NCI-H1092 (cell line): ENCODE measurements at places on chromosomes 16 and 17.

DNA sequence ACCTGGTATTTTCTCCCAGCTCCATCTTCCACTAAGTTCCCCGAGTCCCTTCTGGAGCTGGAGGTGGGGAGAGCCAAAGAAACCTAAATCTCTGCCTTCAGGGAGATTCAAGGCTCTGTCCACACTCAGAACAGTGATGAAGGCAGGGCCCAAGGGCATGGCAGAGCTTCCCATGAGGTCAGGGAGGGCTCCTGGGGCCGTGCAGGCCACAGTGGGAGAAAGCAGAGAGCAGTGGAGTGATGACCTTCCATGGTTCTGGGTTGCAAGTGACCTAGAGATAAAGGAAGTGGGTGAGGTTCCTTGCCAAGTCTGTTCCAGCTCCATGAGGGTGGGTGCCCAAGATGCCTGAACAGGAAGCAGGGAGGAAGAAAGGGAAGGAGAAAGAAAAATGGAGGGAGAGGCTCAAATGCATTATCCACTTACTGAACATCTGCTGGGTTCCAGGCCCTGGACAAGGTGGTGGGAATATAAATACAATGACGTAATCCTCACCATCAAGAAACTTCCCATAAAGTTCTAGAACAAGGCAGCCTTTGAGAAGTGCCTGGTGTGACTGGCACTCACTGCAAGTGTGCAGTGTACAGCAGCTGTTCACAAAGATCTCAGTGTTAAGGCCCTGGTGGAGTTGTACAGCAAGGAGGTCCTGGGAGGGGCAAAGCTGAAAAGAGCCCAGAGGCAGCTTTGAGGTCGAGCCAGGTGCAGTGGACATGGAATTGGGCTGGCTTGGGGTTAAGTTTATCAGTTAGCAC is 13.3 kb downstream of the TBKBP1 start:
- no peak for DNase-seq

DNA sequence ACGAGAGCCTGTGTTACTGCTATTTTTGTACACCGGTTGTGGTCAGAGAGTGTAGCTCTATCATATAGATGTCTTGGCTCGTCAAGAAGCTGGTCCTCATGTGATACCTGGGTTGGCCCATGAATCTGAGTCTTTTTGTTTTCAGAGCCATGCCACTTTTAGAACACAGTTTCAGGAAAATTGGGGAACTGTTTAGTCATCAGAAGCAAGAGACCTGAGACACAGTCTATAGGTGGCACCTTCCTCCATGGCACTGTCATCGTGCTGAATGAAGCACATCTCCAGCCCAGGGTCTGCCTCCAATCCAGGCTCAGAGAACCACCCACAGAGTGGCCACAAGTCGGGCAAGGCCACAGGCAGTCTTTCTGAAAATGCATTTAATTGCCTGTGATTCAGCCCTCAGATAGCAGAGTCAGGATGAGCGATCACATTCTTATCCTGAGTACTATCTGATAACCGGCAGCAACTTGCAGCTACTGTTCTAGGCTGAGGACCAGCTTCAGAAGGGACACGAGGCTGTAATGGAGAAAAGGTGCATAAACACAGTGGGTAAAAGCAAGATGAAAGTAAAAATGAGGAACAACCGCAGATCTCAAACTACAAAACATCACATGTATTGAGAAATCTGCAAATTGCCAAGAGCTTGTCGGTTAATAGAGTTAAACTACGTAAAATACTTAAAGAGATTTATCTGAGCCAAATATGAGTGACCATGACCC is 14.2 kb upstream of the HAPSTR1 start:
- DNase-seq: no peak

DNA sequence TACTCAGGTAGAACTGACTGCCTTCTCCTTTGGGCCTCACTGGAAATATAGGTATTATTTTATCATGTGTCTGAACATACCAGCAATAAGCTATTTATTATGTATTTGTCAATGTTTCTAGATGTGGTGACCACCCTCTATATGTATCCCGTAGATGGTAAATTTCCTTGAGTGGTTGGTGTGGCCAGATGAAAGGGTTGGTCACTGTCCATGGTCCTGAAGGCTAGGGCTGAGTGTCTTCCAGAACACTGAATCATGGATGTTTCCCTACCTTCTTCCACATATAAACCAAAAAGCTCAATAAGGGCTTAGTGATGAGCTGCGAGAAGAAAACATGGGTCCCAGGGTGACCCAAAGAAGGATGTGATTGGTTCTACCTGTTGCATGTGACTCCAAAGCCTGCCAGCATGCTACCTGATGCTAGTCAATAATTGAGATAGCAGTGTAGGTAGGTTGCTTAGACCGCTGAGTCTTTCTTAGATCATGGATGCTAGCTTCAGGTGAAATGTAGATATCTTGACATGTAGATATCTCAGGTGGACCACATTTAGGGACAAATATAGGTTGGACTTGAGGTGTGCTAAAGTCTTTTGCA is 150.3 kb downstream of the ASIC2 start:
- no peak for DNase-seq

DNA sequence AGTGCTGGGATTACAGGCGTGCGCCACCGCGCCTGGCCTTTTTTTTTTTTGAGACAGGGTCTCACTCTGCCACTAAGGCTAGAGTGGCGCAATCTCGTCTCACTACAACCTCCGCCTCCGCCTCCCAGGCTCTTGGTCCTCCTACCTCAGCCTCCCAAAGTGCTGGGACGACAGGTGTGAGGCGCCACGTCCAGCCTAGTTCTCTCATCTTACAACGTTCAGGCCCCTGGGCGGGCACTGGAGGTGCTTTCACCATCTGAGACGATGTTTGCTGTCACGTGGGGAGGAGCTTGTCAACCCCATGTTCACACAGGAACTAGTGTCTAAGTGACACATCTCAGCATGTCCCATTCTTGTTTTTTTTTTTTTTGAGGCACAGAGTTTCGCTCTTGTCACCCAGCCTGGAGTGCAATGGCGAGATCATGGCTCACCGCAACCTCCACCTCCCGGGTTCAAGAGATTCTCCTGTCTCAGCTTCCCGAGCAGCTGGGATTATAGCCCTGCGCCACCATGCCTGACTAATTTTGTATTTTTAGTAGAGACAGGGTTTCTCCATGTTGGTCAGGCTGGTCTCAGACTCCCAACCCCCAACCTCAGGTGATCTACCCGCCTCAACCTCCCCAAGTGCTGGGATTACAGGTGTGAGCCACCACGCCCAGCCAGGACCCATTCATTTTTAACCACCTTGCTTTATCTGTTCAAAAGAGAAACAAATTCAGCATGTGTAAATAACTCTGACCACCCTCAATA is 5.2 kb upstream of the FANCA start:
- no peak for DNase-seq

GRCh38 chr17:57138956-57139576 is 54.0 kb downstream of the AKAP1 start:
- DNase-seq: no peak

- no peak for DNase-seq
Observed at GRCh38 chr17:43365356-43365755, 33.4 kb upstream of the ARL4D start.

GRCh38 chr17:74442670-74443515 is 11.0 kb downstream of the GPRC5C start:
- peak; percentile 82 for DNase-seq

DNA sequence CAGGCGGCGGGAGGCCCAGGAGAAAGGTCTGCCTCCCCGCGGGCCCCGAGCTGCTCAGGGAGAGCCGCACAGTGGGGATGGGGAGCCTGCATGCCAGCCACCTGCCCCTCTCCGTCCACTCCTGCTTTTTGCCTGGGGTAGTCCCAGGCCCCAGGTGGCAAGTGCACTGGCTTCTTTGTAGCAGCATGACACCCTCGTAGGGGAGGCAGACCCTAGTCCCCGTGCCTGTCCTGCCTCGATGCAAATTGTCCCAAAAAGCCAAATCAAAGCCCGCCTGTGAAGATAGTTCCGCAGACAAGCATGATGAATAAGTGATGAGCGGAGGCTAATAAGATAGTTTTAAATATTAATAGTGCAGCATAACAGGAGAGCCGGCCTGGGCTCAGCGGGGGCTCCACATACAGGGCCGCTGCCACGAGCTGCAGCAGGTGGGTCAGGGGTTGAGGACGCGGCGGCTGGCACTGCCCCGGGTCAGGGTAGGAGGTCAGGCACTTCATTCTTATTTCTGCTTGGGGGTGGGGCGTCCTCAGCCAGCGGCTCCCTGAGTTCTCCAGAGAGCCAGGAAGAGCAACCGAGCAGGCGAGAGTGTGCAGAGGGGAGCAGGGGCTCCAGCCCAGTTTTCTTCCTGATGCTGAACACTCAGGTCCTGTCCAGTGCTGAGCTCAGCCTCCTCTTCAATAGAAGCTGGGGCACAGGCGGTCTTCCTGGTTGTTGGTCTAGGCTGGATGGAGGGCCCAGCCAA is 26.8 kb downstream of the GINS2 start:
- DNase-seq: no peak

- DNase-seq: no peak
Observed at GRCh38 chr17:50594128-50594823, 33.8 kb downstream of the CACNA1G start.

DNA sequence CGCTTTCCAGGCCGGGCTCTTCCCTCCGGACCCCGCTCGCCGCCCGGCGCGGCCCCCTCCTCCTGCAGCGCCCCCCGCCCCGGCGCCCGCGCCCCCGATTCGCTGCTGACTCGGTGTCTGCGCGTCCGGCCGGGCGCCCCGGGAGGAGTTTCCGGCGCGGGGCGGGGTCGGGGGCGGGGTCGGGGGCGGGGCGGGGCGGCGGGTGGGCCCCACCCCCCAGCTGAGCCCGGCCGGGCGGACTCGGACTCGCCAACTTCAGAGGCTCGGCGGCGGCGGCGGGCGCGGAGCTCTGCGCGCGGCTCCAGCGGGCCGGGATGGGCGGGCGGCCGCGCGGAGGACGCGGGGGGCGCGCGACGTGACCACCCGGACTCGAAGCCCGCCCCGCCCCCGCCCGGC is at the start of gene METRNL:
Gene METRNL (plus strand): TSS at position 258 of the 396 bp plus-strand sequence. CDS start 207 bp downstream, outside the sequence.
- DNase-seq: no peak

GRCh38 chr17:40313668-40314583 is 4.9 kb downstream of the RARA start:
- peak; percentile 78 for DNase-seq

GRCh38 chr17:82947051-82947991 is 107.5 kb upstream of the ZNF750 start:
- DNase-seq: no peak

GRCh38 chr16:85593494-85594221 is 19.5 kb upstream of the GSE1 start:
- DNase-seq: peak; percentile 85

GRCh38 chr16:57166951-57167350 is 18.9 kb downstream of the PSME3IP1 start:
- no peak for DNase-seq

DNA sequence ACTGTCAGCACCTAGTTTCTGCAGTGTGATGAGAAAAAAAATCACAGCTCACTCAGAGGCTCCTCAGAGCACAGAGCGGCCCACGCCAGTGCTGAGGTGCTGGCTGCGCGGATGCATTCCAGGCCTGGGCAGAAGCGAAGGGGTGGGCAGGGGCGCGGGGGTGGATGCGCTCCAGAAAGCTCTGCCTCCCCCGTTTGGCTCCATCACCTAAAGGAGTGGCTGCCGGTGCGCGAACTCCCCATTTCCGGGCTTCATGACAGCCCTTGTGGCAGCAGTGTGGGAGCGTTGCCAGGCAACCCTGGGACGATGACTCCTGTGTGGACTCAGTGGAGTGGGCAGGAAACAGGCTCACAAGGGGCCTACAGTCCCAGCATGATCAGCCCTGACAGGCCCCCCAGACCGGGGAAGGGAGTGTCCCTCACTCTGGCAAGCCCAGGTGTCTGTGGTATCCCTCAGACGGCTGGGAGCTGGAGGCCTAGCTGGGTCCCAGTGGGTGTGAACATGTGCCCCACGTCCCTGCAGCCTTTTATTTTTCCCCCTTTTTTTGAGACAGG is 32.8 kb upstream of the NUDT16L1 start:
- DNase-seq: peak; percentile 93

DNA sequence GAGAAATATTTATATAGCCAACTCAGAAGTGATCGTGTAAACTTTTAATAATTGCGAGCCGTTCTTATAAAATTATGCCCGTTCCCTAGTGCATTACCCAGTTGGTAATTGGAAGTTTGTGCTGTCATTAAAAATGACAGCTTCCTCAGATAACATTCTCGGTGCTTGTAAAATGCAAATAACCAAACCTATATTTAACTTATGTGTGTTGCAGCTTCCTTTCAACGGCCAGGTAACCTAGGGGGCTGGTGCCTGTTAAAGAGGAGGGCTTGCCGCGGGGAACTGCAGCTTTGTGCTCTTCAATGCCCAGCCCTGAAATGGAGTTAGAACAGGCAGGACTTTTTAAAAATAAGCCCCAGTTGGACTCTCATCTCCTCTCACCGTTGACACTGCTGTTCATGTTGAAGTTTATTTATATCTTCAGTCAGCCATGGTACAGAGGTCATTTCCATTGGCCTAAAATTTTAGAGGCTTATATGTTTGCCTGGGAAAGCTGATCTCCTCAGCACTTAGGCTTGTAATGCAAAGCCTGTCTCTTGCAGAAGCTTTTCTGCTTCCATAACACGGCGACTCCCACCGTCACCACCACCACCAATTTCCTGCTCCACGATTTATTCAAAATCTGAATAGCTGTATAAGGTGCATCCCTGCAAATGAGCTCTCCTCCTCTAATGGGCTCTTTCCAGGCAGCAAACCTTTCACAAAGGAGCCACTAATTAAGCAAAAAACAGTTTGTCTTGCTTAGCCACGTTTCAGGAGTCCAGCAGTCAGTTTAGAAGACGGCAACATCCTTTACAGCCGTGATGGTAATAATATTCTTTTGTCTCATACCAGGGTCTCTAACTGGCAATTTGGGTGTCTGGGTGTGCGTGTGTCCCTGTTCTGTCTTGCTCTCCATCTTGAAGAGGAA is 74.7 kb downstream of the RPA1 start:
- DNase-seq: no peak
